Activated naive CD8-positive, alpha-beta T cell treated with anti-CD3 and anti-CD28 coated beads, Interleukin-2, amount 10 ng/mL, durations not matched to agents 7 days and 5 days (primary cell): ENCODE measurements at places on chromosomes 3 and 15. TPM values are rescaled to one million over a fixed set of nuclear protein-coding genes. Genes with fewer than 3 reads are reported as not detected.

GOLGA8G gene
- not detected for total RNA-seq

PRTG gene
- total RNA-seq = not detected

ENTPD3 gene
- total RNA-seq = not detected

AADACL2 gene
- not detected for total RNA-seq

ADCY5 gene
- not detected for total RNA-seq

TMEM266 gene
- not detected for total RNA-seq

RGMA gene
- 0.30 TPM for total RNA-seq

- no peak for DNase-seq
These were observed 58.4 kb upstream of the POLG start for GRCh38 chr15:89393056-89393455.

- DNase-seq = no peak
These were observed 71.5 kb downstream of the CERS3 start for GRCh38 chr15:100457201-100457600.

- DNase-seq = no peak
These were observed 315.1 kb upstream of the CBLB start for GRCh38 chr3:106183762-106184391.

GRCh38 chr3:139307601-139308555 lies 35.9 kb upstream of the MRPS22 start:
- no peak for DNase-seq

- DNase-seq = no peak
These were observed 462.0 kb downstream of the PDCD6IP start for GRCh38 chr3:34260271-34261000.

GRCh38 chr3:74268753-74269152 lies 345.7 kb downstream of the CNTN3 start:
- DNase-seq = no peak

DNA sequence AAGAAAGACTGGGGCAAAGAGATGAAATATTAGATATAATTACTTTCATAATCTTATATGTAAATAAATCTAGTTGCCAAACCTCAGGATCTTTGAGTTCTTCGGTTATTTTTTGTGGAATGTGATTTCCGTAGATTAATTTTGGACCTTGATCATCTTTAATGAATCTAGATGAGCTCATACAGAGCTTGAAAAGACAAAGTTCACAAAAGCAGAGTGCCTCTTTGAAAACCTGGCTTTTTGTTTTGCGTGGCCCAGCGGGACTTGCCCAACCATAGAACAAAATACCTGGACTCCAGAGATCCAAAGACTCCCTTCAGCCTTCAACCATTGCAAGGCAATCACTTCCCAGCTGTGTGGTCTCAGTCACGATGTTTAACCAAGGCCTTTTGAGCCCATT lies 54.8 kb upstream of the CHST2 start:
- DNase-seq = no peak

GRCh38 chr3:5221701-5222100 lies 34.2 kb downstream of the EDEM1 start:
- DNase-seq = no peak

DNA sequence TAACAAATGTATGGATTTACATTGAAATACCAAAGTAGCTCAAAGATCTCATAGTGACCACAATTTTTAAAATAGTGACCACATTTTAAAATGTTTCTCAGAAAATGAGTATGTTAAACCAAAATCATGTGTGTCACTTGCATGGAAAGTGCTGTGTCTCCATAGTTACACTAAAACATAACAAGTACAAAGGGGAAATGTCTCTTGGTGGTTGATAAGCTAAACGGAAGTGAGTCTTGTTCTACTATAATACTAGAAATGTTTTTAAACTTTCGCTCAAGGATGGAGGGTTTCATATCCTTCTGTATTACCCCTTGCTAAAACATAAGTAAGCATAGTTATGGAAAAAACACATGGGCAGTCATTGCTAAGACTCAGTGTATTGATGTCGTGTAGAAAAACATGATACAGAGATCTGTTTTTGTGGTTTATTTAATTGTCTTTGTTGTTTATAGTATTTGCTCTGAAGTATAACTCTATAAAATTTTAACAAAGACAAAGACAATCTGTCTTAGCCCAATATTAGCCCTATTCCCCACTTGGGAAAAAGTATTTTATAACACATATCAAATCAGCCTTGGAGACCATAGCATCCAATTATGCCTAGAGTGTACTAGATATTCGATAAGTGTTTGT lies 27.0 kb upstream of the DENND4A start:
- no peak for DNase-seq

DNA sequence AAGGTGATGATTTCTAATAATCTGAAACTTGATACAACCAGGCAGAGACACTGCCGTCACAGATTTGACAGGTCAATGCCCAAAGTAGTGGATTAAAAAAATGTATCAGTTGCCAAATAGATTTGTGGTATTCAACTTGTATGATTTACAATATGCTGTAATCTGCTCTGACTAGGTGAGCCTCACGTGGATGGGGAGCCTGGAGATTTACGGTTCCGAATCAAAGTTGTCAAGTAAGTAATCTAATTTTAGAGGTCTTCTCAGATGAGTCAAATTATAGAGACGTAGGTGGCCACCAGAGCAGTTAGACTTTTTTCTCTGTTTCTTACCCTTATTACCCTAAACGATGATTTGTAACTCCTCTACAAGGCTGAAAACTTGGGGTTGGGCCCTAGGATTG lies 12.0 kb downstream of the DNAJB11 start:
- no peak for DNase-seq

GRCh38 chr3:184042617-184043016 lies 10.2 kb upstream of the HTR3C start:
- no peak for DNase-seq

- DNase-seq = no peak
These were observed 58.6 kb upstream of the TPM1 start for GRCh38 chr15:62983956-62984355.

- DNase-seq = no peak
These were observed 92.6 kb upstream of the STT3B start for GRCh38 chr3:31439890-31440750.

- DNase-seq = peak; percentile 43
These were observed 45.6 kb downstream of the DLEC1 start for GRCh38 chr3:38084334-38085310.

GRCh38 chr15:33101036-33101435 lies 93.5 kb downstream of the FMN1 start:
- no peak for DNase-seq

GRCh38 chr3:37024820-37025405 lies 31.6 kb downstream of the MLH1 start:
- DNase-seq = no peak

GRCh38 chr15:48855501-48856440 lies 22.2 kb upstream of the EID1 start:
- DNase-seq = no peak

- no peak for DNase-seq
These were observed 3.4 kb upstream of the DGKG start for GRCh38 chr3:186365202-186365974.

GRCh38 chr15:25793354-25794050 lies 69.6 kb downstream of the ATP10A start:
- no peak for DNase-seq

DNA sequence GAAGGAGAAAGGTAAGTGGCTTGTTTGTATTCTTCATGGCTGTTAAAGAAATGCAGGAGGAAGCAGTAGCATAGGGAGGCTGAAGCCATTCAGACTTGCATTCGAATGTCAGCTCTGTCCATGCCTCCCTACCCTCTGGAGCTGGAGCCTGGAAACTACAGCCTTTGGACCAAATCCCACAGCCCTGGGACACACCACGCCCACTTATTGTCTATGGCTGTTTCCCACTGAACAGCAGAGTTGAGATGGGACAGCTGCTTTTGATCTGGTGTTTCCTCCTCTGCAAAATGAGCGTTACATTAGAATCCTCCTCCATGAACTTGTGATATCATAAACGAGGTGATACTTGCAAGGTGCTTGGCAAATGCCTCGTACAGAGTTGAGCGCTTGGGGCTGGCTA lies 3.6 kb downstream of the FAM107A start:
- DNase-seq = no peak

GRCh38 chr3:185075547-185075946 lies 77.3 kb downstream of the C3orf70 start:
- no peak for DNase-seq

- no peak for DNase-seq
These were observed 13.6 kb upstream of the SLCO3A1 start for GRCh38 chr15:91839867-91840266.

DNA sequence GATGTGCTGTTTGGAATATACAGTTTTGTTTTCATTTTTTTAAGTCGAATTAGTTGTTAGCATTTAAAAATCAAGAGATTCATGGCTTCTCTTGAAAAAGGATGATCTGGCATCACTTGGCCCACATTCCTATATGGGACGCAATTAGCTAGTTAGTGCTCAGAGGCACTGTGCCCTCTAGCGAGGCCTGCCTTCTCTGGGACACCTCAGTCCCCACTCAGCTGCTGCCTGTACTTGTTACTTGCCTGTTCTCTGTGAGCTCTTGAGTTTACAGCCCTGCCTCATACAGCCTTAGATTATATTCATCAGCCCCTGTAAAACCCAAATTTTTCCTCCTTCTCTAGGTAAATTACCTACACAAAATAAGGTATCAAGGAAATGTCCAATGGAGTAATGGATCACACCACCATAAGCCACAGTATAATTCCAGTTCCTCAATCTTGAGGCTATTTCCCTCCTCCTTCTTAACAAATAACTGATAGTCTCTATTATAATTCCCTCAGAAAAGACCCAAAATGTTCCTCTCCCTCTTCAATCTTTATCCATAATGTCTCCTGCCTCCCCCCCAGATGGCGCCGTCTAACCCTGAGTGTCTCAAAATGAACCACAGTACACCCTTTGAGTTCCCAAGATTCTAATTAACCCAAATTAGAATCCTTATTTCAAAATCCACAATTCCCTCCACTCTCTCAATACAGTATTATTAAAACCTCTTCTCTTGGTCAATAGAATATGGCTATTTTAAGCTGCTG lies 2.7 kb downstream of the ZMAT3 start:
- peak; percentile 55 for DNase-seq

DNA sequence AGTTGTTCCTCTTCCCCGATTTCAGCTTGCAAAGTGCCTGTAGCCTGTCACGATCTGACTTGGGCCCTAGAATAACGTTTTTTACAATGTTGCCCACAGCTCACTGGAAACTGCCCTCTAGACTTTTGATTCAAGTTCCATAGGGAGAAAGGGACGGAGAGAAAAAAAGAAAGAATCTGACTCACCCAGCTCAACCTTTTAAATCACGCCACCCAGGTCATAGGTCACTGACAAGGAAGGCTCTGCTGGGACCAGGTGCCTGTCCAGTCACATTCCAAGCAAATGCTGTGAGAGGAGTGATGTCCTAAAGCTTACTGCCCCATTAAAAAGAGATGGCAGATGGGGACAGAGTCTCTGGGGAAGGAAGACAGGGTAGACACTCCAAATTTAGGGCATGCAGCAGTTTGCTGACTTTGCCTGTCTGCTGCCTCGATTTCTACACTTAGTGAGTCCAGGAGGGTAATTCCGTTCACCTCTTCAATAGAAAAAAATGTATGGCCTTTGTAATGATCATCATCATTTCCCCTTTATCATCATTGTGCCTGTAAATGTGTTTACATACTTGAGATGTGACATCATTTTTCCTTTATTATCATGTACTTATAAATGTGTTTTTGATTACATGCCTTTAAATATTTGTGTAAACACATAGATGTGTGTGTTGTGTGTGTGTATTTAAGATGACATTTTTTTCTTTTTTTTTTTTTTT lies 8.4 kb upstream of the MYO1E start:
- DNase-seq = no peak

- no peak for DNase-seq
These were observed 61.2 kb downstream of the KLHL6 start for GRCh38 chr3:183494341-183494740.

DNA sequence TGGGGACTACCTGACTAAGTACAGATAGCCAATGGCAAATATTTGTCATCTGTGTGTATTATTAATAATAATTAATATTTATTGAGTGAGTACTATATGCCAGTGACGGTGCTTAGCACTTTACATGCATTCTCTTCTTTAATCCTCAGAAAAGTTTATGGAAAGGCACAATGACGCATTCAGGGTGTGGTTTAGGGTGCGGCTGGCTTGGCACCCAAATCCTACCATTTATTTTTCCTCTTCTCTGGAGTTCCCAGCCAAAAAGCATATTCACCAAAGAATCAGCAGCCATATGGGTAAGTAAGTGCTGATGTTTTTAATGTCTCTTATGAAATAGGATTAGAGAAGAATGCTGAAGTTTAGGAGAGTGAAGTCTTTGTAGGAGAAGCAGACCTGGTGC lies 140.4 kb upstream of the TP63 start:
- DNase-seq = no peak

DNA sequence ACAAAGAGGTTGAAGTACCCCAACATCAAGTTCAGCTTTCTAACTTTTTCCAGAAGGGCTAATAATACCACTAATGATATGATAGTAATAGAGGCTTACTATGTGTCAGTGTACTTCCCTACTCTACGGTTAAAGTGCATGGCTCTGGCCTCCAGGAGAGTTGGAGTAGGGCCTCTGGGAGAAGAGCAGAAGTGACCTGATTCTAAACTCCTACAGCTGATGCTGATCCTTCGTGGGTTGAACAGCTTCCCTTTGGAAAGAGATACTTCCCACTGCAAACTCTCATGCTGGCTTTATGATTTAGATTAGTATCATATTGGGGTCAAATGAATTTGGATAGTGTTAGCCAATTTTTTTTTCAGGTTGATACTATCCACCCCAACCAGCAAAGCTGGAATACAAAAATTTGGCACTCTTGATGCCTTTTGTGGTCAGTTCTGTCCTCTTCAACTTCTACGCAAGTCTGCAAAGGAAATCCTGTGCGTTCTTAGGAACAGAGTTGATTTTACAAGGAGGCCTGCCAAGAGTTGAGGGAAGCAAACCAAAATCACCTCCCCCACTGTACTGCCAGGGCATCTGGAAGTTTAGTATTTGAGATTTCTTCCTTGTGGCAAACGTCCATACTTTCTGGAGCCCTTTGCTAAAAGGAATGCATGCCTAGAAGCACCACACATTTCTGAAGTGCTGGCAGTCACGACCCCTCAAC lies 17.8 kb downstream of the TMEM212 start:
- no peak for DNase-seq

DNA sequence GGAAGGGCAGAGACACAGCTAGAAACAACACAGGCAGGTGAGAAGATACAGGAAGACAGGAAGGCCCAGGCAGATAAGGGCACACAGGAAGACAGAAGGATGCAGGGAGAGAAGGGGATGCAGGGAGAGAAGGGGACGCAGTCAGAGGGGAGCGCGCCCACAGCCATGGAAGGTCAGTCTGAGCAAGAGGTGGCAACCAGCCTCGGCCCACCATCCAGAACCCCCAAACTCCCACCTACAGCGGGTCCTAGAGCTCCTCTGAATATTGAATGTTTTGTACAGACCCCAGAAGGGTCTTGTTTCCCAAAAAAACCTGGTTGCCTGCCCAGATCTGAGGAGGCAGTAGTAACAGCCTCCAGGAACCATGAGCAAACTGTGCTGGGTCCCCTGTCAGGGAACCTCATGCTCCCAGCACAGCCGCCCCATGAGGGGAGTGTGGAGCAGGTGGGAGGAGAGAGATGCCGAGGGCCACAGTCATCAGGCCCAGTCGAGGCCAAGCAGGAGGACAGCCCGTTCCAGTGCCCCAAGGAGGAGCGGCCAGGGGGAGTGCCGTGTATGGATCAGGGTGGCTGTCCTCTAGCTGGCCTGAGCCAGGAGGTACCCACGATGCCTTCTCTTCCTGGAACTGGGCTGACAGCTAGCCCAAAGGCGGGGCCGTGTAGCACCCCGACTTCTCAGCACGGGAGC lies 27.6 kb upstream of the SLC28A1 start:
- DNase-seq = no peak
